Activated T-helper 1 cell treated with Interleukin-2 at 50 U/mL for 16 hours (primary cell): ENCODE measurements at places on chromosomes 3 and 15.

GRCh38 chr15:84831613-84832012 lies 14.5 kb downstream of the ALPK3 start:
- no peak for DNase-seq

- no peak for DNase-seq
Measured at GRCh38 chr15:99403597-99403996, 152.3 kb downstream of the LRRC28 start.

DNA sequence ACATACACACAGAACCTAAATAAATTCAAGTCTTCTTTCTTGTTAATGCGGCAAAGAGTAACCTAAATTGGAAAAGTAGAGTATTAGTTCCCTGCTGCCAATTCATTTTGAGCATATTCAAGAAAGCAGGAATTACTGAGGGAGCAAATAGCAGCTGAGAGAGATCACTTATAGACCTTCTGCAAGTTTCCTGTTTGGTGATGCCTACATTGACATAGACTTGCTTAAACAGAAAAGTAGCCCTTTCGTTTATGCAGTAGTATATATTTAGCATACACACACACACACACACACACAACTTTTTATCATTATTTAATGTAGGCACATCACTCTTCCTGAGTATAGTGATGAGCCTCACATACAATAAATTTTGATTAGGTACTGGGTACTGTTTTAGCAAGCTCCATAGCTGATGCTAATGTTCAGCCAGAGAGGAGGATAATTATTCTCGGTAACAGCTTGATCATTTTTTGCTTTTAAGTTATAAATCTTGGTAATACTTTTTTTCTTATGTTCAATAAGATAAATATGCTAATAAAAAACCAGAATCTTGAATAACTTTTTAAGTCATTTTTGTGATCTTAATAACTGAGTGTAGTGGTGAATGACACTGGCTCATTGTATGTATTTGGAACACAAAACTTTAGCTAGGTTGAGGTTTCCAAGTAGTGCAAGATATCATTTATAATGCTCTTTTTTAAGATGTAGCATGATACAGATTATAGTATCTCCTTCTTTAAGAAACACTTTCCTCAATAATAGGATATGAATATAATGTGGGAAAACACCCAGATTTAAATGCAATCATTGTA lies 174.7 kb downstream of the MBNL1 start:
- no peak for DNase-seq

GRCh38 chr3:172513488-172513887 lies 9.7 kb downstream of the TNFSF10 start:
- no peak for DNase-seq

- no peak for DNase-seq
Measured at GRCh38 chr15:57312318-57313133, 63.8 kb upstream of the CGNL1 start.

- DNase-seq, result no peak
Measured at GRCh38 chr15:63506537-63507035, 2.2 kb downstream of the USP3 start.

GRCh38 chr3:86481031-86481430 lies 509.9 kb downstream of the VGLL3 start:
- DNase-seq, result no peak

DNA sequence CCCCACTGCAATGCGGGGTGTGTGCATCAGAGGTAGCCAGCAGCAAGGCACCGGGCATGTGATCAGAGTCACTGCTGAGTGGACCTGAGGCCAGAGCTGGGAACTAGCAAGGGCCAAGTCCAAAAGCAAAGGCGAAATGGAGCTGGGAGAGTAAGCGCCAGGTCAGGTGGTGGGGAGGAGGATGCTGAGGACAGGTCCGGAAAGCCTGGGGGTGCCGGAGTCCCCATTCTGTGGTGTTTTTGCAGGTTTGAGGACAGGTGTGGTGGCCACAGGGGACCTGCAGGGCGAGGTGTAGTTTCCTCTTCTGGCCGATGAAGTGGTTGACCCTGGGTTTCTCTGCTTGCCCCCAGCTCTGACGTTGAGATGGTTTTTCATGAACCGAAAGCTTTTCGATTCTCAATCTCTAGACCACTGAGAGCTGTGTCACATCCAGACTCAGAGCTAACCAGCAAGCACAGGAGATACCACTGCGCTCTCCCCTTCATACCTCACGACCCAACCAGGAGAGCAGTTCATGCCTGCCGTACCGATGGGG lies 35.0 kb upstream of the HES1 start:
- DNase-seq, result no peak

GRCh38 chr3:11613319-11613718 lies 30.4 kb downstream of the VGLL4 start:
- DNase-seq, result no peak

DNA sequence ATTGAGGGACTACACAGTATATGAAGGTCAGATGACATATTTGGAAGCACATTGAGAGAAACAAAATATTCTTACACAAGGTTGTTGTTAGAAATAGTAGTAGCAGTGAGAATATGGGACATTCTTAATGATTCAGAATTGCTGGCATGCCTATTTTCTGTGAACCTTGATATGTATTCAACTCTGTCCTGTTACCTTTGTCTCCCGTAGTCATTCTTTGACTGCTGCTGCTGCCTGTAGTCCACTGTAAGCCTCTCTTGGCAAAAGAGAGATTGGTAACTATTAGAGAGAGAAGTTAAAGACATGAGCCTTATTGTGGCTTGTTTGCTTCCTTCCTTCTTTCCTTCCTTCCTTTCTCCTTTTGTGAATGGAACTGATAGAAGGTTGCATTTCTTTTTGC lies 64.5 kb downstream of the TCF12 start:
- DNase-seq, result no peak

DNA sequence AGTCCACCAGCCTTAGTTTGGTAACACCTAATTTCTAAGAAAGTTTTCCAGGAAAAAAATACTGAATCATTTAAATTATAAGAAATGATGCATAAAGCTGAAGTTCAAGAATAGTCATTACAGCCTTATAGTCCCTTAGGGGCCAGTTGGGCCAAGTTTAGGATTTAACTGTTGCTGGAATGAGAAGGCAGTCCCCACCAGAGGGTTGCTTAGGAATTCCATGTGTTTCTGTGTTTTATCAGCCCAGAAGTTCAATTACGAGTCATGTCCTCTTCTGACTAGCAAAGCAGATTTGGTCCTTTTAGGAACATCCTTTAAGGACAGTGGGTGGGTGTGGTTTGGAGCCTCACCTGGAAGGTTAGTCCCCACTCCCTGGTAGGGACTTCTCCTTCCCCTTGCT lies 57.0 kb upstream of the NR2E3 start:
- no peak for DNase-seq

DNA sequence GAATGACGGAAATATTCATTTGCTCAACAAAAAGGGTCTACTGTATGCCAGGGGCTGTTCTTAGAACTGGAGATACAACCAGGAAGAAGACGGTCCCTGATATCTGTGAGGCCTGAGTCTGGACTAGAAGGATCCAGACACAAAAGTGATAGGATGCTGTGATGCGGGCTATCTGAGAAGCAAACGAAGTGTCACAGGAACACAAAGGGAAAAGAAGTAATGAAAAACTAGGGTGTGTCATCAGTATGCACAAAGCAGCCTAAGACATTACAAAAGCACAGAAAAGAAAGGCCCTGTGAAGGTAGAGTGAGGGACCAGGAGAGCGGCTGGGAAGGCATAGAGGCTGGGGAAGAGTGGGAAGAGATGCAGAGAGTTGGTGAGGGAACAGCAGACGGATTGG lies 63.3 kb upstream of the C3orf80 start:
- no peak for DNase-seq

GRCh38 chr3:111915905-111916304 lies 56.8 kb downstream of the PHLDB2 start:
- DNase-seq, result no peak

- no peak for DNase-seq
Measured at GRCh38 chr3:43461345-43461744, 160.5 kb downstream of the ANO10 start.

DNA sequence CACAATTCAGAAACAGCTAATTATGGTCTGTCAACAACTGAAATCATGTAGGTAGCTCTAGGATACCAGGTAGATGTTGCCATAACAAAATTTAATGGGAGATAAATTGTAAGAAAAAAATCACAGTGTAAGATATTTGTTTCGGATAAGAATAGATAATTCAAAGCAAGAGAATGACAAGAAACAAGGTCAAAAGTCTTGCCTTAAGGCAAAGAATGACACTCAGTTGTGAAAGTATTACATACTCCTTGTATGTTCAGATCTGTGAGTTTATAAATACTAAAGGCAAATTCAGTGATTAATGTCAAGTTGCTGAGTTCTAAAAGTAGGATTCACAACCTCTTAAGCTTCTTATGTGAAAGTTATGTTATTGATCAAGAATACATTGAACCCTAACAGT lies 772.2 kb upstream of the SGO1 start:
- DNase-seq, result no peak

DNA sequence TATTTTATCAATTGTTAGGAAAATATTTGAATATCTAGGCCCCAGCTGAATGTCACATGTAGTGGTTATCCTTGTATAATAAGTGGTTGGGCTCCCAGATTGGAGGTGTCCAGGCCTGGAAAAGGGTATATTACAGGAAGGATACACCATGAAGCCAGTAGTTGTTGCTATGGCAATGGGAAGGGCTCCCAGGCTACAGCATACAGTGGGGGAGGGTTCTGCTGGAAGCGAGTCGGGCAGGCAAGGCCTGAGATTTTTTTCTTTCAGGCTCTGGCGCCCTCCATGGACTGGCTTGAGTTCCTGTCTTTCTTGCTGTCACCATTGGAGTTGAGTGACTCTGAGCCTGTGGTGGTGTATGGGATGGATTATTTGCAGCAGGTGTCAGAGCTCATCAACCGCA lies 8.9 kb downstream of the ECE2 start:
- no peak for DNase-seq

- no peak for DNase-seq
Measured at GRCh38 chr3:72401005-72401545, 447.2 kb downstream of the SHQ1 start.

GRCh38 chr15:80953953-80954778 lies 35.5 kb downstream of the MESD start:
- no peak for DNase-seq

- DNase-seq, result no peak
Measured at GRCh38 chr15:81411969-81412633, 38.1 kb upstream of the TMC3 start.

DNA sequence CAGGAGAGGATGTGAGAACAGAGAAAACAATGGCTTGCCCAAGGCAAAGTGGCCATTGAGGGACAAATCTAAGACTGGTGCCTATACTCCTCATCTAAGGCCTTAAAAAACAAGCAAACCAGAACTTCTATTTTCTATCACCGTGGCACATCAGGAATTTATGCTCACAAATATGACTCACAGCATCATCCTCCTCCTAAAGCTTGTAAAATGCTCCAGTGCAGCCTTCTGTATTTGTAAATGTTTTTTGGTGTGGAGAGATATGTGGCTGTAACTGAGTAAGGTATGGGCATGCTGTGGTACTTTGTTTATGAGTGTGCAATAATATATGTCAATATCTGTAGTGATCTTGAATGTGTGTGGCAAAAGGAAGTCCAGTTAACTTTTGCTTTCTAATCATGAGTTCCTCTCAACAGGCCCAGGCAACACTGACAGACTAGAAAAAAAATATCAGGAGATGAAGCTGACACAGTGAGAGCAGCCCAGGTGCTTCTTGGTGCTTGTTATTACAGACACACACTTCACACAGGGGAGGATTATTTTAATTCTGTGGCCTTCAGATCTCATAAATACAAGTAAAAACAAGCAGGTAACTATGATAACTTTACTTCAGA lies 60.3 kb downstream of the CTNNB1 start:
- DNase-seq, result no peak

DNA sequence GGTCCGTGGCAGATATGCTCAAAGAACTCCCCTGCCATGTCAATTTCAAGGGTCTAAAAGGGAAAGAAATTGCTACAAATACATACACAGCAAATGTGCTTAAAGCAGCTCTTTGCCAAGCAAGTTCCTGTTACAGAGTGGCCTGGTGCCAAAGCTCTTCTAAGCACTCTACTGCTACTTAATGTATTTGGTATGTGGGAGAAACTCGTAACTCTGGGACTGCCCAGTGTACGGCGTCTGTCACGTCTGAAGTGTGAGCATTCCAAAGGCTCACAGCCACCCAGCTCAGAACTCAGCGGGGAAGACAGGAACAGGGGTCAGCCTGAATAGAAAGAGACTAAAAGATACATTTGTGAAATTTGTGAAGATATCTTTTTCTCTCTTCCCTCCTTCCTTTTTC lies 54.6 kb downstream of the RBMS3 start:
- DNase-seq, result no peak

DNA sequence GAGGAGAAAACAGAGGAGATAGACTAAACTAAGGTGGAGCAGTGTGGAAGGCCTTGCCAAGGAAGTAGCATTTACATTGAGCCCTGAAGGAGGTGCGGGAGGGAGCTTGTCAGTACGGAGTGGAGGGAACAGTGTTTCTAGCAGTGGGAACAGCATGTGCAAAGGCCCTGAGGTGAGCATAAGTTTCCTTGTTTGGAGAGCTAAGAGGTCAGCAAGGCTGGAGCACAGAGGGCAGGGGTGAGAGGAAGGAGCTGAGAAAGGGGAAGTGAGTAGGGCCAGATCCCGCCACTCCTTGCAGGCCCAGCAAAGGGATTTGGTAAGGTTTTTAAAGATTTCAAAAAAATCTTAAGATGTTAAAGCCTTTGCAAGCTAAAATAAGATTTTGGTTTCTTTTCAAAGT lies 70.1 kb downstream of the HMCES start:
- no peak for DNase-seq

GRCh38 chr3:52245322-52246263 lies at the start of gene PPM1M:
TSS of gene PPM1M (plus strand) at chr3:52245759. CDS start at chr3:52245825, 66 bp downstream.
- peak; percentile 72 for DNase-seq

GRCh38 chr3:60080648-60081047 lies 1030.8 kb upstream of the CFAP20DC start:
- no peak for DNase-seq

DNA sequence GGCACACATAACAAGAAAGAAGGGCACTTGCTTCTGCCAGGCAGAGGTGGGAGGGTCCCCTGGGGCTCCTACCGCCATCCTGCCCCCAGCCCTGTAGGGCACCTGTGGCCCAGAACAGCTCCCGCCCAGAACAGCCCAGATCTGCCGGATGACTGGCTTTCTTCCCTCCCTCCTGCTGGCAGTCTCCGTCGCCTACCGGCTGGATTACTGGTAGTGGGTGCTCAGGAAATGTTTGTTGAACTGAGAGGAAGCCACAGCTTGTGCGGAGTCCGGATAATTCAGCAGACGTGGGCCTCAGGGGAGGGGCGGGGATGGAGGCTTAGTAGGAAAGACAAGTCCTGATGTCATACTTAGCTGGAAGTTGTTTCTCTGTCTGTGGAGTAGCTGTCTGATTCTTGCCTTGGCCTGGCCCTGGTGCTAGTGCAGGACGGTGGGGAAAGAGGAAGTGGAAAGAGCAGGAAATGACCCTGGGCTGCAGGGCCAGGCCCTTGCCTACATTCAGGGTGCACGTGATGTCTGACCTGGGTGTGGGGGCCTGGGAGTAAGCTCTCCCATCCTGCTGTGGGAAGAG lies 6.7 kb downstream of the CCDC9B start:
- DNase-seq, result no peak

GRCh38 chr3:8627201-8627940 lies 17.2 kb downstream of the SSUH2 start:
- DNase-seq, result no peak

- DNase-seq, result no peak
Measured at GRCh38 chr15:51536965-51537574, 85.5 kb downstream of the DMXL2 start.
